ENCODE measurements at places on chromosomes 2 and 18.

- no peak for DNase-seq
Measured at GRCh38 chr18:29172756-29173067, 995.8 kb upstream of the CDH2 start.

DNA sequence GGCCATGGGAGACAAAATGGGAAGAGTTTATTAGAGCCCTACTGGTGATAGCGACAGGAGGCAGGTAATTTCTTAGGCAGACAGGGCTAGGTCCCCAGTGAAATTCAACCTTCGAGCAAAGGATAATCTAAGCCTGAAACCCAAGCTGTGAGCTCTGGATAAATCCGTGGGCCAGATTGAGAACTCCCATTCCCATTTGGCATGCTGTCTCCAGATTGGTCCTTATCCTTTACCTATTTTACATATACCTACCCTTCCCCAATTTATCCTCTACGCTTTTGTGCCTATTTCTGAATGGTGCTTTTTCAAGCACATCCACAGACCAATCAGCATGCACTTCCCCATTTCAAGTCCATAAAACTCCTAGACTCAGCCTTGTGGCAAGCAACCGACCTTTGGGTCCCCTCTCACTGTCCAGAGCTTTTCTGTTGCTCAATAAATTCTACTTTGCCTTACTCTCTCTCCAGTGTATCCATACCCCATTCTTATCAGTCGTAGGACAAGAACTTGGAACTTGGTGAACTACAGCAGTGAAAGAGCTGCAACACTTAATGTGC lies 268.0 kb downstream of the MYCN start:
- no peak for DNase-seq

GRCh38 chr2:123073371-123073770 lies 951.7 kb upstream of the CNTNAP5 start:
- no peak for DNase-seq

DNA sequence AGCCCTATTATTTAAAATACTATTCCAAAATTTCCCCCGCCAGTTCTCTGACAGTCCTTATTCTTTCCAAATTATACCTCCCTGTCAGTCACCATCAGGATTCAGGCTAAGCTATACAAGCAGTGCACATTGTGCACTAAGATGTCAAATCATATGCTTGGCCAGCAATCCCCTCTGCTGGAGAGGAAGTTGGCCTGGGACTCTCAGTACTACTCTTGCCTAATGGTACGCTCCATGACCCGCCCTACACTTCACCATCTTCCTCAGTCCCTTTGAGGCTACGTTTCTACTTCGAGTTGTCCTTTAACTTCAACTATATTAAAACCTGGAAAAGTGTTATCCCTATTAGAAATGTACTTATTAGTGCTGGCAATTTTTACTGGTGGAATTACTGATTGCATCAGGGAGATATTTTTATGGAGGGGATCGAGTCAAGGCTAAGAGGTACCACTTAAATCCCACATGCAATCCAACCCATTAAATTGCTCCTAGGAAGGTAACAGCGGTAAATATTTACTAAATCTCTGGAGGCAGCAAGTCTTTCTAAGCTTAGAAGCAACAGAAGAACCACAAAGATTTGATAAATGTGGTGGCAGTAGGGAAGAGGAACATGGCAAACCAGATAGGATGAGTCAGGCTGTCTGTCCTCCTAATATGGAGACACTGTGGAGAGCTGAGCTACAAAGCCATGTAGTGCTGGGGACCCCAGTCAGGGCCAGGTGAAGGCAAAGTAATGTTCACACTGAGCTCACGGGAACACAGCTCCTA lies 2.7 kb downstream of the USP40 start:
- DNase-seq, result no peak

DNA sequence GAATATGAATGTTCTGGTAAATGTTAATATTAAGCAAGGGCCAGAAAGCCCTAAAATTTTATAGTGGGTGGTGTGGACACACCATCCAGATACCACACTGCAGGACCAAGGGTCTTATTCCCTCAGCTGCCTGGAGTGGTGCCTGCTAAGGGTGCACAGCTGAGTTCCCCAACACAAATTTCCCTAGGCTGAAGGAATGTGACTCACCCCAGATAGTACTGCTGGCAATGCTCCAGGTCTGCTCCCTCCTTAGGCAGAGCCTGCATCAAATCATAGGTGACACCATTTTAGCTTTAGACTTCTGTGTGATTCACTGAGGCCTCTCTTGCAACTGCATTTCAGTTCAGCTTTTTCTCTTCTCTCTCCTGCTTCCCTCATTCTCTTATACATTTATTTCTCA lies 321.1 kb downstream of the SATB2 start:
- DNase-seq, result no peak

GRCh38 chr2:159735648-159736047 lies 23.3 kb downstream of the MARCHF7 start:
- no peak for DNase-seq

GRCh38 chr2:25227576-25227975 lies 59.2 kb upstream of the POMC start:
- no peak for DNase-seq

GRCh38 chr2:217256251-217256650 lies 396.4 kb upstream of the TNP1 start:
- DNase-seq, result no peak

GRCh38 chr2:41378420-41378819 lies 669.4 kb upstream of the PKDCC start:
- DNase-seq, result no peak

DNA sequence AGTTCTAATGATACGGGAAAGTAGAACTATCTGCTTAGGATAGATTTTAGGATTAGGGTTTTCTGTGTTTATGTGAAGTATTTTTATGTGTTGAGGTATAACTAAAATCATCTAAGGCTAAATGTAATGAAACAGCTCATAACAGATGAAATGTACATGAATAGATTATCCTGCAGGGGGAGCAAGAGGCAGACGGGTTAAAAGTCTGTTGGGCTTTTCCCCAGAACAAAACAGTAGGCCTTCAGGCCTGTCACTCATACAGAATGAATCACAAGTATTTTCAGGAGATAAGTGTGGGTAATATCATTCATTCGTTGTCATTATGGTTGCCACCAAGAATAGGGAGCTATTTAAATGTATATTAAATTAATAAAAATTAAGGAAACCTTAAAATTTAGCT lies 107.9 kb upstream of the IL1R2 start:
- DNase-seq, result peak; percentile 23

- no peak for DNase-seq
Measured at GRCh38 chr2:3487432-3487831, 31.9 kb downstream of the ADI1 start.

DNA sequence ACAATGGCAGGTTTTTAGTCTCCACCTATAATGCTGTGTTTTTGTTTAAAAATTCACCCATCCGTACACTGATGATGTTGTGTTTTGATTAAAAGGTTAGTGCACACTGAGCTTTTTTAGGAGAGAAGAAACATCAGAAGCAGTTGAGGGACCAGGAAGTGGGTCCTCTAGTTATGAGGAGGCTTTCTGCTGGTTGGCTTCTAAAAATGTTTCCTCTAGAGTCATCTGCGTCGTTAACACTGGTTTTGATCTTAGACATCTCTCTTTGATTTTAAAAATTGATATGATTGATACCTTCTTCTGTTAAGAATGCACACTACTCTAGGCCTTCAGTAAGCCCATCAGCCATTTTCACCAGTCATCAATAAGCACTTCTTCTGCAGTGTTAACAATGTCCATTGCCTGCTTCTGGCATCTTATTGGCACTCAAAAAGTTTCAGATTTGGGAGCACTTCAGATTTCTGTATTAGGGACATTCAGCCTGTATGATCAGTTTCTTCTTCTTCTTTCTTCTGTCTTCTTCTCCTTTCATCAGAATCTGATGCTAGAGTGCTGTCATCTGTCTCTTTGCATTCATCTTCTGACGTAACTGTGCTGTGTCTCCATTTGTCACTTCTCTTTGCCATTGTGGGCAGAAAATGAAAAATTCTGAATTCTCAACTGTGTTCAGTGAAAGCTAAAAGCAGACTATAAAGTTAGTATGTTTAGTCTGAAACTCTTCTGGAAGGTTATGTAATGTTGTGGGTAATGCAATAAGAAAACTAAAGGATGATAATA lies 56.3 kb downstream of the PHLPP1 start:
- no peak for DNase-seq

GRCh38 chr2:128545829-128546228 lies 227.2 kb upstream of the HS6ST1 start:
- DNase-seq, result no peak

- DNase-seq, result no peak
Measured at GRCh38 chr2:102094917-102095316, 47.6 kb upstream of the IL1R1 start.

- DNase-seq, result no peak
Measured at GRCh38 chr2:171208657-171209056, 48.0 kb upstream of the TLK1 start.

DNA sequence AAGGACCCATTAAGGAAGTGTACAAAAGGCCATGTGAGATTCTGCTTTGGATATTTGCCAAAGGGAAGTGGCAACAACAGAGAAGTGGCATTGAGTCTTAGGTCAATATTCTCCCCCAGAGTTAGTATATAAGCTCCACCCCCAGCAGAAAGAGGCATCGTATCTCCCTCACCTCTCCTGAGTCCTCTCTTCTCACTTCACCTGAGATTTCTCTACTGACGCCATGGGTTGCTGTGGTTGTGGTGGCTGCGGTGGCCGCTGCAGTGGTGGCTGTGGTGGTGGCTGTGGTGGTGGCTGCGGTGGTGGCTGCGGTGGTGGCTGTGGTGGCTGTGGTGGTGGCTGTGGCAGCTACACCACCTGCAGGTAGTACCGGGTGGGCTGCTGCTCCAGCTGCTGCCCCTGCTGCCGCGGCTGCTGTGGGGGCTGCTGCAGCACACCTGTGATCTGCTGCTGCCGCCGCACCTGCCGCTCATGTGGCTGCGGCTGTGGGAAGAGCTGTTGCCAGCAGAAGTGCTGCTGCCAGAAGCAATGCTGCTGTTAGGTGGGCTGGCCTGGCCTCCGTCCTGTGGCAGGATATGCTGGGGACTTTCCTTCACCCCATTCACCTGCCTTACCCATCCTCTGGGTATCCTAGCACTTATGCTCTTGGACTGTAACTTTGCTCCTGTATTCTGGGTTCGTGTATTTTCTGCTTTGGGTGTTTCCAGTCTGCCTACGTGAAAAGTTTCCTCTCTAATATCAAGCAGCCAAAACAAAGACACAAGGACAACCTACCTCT lies 5.9 kb downstream of the SCYGR3 start:
- DNase-seq, result no peak

- DNase-seq, result no peak
Measured at GRCh38 chr2:176328149-176328548, 58.9 kb downstream of the MTX2 start.

DNA sequence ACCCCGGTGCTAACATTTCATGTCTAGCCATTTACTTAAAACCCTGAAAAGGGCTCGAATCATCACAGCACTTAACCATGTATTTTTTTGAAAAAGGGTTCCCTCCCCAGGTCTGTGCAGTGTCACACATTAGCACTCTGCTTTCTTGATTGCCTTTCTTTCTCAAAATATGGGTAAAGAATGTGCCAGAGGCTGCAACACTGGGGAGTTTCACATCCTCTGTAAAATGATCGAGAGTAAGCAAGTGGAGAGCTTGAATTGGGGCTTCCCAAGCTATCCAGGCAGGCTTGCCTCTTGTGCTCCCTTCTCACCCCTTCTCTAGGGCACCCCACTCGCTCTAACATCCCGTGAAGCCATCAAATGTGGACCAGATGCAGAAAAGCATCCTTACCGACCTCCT lies 177.0 kb upstream of the CCDC68 start:
- no peak for DNase-seq

- no peak for DNase-seq
Measured at GRCh38 chr2:212733273-212733672, 194.7 kb upstream of the ERBB4 start.

- DNase-seq, result peak; percentile 17
Measured at GRCh38 chr2:208359632-208359986, 47.0 kb upstream of the PTH2R start.

- no peak for DNase-seq
Measured at GRCh38 chr2:71727562-71727961, 274.2 kb downstream of the DYSF start.

DNA sequence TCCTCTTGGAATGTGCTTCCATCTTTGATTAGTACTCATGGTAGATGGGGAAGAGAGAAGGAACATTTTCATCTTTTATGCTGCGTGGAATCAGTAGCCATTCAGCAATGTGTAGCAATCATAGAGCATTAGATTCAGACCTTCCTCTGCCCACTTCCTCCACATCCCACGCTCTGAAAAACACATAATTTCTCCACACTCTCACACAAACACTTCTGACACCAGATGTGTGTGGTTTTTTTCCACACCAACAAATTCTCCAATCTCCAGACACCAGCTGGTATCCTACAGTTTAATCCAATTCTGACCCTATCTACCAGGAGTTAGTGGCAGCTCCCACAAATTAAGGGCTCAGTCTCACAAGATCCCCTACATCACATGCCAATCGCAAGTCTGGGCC lies 103.3 kb downstream of the AOX1 start:
- no peak for DNase-seq

DNA sequence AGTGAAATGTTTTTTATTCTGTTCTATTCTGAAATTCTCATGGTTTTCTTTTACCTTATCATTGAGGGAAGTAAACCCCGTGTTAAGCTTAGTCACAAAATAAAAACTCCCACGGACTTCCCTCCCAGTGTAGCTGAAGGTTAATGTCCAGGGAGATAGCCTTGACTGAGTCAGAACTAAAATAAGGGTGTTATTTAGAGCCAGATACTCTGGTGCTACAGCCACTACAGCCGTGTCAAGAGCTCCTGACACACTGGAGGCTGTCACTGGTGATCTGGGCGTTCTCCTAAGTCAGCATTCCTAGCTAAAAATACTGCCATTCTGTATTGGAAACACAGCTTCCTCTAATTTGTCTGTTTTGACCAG lies 82.0 kb upstream of the RANBP2 start:
- DNase-seq, result no peak

DNA sequence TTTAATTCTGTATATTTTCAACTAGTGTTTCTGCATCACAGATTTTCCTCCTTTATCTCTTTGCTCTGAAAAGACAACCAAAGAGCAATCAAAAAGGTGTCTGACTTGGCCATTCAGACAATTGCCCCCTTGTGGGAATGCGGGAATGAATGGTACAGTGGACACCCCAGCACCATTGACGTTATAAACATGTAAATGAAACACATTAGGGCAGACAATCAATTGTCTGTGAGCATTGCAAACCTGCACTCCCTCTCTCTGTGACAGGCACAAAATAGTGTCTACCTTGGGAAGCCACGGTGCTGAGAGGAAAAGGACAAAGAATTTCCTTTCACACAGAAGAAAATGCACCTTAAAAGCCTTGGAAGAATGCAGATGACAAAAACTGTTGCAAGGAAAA lies 8.0 kb downstream of the ZEB2 start:
- no peak for DNase-seq

- DNase-seq, result no peak
Measured at GRCh38 chr2:59018737-59019136, 777.6 kb upstream of the FANCL start.

GRCh38 chr2:70962211-70962884 lies 16.1 kb upstream of the ANKRD53 start:
- DNase-seq, result no peak

- DNase-seq, result no peak
Measured at GRCh38 chr2:156445296-156446220, 9.4 kb downstream of the GPD2 start.

GRCh38 chr2:111622859-111623258 lies 261.1 kb downstream of the ANAPC1 start:
- no peak for DNase-seq

- DNase-seq, result no peak
Measured at GRCh38 chr2:47535996-47536395, 133.0 kb downstream of the MSH2 start.

- DNase-seq, result no peak
Measured at GRCh38 chr2:180583441-180584140, 396.8 kb upstream of the UBE2E3 start.

- DNase-seq, result no peak
Measured at GRCh38 chr18:35028536-35028935, 12.7 kb upstream of the MAPRE2 start.

- no peak for DNase-seq
Measured at GRCh38 chr2:28678175-28678855, 73.3 kb upstream of the PPP1CB start.

All from germinal center (tissue), 1 donor.